ACHN (cell line): ENCODE measurements at places on chromosomes 12 and 14.

GRCh38 chr14:39592116-39592789 is 160.0 kb upstream of the FBXO33 start:
- no peak for DNase-seq

GRCh38 chr12:22551624-22552023 is 7.3 kb upstream of the C2CD5 start:
- DNase-seq: no peak

- no peak for DNase-seq
Observed at GRCh38 chr12:19719672-19720071, 280.4 kb downstream of the AEBP2 start.

GRCh38 chr14:39228509-39229221 is 5.0 kb upstream of the MIA2 start:
- no peak for DNase-seq

GRCh38 chr14:96627811-96628775 is 125.9 kb downstream of the PAPOLA start:
- DNase-seq: no peak

DNA sequence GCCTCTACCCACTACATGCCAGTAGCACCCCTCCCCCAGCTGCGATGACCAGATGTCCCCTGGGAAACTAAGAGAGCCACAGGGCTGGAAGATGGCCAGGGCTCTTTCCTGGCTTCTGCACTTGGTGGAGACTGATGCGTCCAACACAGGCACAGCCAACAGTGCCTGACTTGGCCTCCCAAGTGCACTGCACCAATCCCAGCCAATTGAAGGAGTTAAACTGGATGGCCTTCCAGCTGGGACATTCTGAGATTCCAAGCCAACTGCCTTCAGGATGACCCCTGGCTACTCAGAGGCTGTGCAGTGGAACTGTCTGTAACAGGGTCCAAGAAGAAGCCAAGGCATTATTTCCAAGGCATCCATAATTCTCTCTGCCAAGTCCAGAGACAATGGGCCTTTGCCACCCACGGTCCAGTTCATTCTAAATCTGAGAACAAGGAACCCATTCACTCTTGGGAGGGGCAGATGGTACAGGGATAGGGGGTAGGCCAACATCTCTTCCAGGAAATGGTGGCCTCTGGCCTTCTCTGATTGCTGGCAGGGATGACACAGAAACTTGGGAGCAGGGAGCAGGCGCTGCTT is 35.2 kb downstream of the PRIMA1 start:
- no peak for DNase-seq

- DNase-seq: no peak
Observed at GRCh38 chr14:97719931-97720330, 922.7 kb downstream of the VRK1 start.

DNA sequence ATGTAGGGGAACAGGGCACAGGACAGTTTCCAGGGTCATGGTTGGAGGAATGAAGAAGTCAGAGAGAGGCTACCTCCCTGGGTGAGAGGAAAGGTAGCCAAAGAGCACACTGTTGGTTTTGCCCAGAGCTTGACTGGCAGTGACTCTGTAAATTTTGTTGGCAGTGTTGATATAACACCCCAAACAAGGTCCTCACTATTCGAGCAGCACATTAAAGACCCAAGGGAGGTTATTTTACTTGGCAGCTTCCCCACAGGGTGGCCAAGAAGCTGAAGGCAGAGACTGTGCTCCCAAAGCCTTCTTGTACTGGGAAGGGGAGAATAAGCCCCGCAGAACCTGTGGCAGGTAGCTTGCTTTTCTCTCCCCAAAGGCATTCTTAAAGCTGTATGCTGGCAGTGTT is 40.6 kb downstream of the WSCD2 start:
- DNase-seq: no peak

- DNase-seq: no peak
Observed at GRCh38 chr12:121364683-121365121, 12.5 kb upstream of the ANAPC5 start.

DNA sequence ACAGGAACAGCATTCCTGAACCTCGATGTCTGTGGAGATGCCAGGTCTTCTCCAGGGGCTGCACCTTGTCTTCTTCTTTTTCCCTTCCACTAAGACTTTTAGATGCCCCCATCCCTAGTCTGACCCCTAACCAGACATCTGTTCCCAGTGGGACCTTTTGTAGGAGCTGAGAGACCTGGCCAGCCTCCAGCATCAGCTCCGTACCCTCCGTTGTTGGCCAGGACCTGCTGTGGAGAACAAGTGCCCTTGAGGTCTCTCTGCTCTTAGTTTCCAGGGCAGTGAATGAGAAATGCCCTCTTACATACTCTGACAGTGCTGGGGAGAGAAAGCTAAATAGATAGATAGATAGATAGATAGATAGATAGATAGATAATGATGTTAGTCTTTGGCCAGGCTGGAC is 16.8 kb upstream of the SDR39U1 start:
- no peak for DNase-seq

DNA sequence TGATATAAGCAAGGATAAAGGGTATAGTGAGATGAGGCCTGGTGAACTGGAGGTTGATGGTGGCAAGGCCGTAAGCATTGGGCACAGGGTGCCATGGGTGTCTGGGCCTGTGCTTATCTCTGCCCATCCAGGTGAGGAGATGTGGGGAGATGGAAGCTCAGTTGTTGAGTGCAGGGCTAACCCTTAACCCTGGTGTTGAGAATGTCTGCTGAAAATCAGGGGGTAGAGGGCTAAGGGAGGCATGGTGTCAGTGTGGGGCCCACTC is 86.1 kb downstream of the SYNE2 start:
- no peak for DNase-seq

- DNase-seq: no peak
Observed at GRCh38 chr14:99840265-99840664, 47.1 kb downstream of the EML1 start.

GRCh38 chr12:64678248-64678647 is 68.0 kb downstream of the RASSF3 start:
- no peak for DNase-seq

DNA sequence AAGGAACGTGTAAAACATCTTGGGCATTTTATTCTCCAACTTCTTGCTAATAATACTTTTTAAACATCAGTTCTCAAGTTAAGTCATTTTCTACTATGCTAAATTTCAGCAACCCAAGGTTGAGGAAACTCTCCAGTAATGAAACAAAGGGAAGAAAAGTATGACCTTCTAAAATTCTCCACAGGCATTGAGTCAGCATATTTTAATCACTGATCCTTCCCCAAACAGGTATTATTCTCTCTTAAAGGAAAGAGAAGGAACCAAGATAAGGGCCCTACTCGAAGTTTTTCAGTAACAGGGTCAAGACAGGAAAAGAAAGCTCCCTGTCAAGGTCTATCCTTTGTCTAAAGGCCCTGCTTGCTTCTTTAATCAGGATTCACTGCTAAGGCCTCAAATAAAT is 3.0 kb downstream of the KICS2 start:
- DNase-seq: peak; percentile 18

- DNase-seq: no peak
Observed at GRCh38 chr12:70784042-70784668, 136.4 kb downstream of the PTPRR start.

- no peak for DNase-seq
Observed at GRCh38 chr14:84128050-84128449, 1401.9 kb upstream of the FLRT2 start.

DNA sequence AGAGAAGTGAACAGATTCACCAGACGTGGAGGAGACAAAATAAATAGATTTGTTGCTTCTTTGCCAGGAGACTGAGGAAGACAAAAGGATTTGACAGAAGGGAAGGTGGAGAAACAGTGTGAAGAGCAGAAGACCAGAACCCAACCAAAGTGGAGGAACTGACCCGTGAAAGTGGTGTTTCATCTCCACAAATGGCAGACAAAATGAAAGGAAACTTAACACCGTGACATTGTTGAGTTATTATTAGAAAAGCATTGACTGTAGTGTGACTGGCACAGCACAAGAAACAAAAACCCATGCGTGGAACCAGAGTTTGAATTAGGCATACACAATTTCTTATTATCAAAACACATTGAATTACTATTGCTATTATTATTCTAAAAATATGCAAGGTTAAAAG is 518.1 kb downstream of the TMEM121 start:
- DNase-seq: no peak

GRCh38 chr14:94045563-94046345 is 19.6 kb downstream of the OTUB2 start:
- DNase-seq: no peak

DNA sequence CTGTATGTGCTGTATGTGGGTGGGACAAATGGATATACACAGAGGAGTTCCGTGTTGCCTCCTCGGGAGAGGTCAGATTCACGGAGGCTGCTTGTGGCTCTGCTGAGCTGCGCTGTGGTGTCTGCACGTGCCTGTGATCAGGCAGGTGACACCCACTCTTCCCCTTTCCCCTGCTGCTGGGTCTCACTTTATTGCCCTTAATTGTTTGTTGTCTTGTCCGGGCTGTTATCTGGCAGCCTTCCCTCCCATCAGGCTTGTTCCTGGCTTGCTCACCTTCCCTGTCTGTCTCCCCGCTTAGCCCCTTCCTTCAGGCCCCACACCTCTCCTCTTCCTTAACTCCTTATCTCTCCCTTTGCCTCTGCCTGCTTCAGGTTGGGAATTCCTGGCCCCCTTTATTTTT is 13.5 kb downstream of the WNT5B start:
- DNase-seq: no peak

GRCh38 chr12:67452119-67452805 is 183.1 kb downstream of the CAND1 start:
- DNase-seq: no peak

GRCh38 chr12:15356951-15357364 is 34.6 kb downstream of the PTPRO start:
- DNase-seq: no peak

DNA sequence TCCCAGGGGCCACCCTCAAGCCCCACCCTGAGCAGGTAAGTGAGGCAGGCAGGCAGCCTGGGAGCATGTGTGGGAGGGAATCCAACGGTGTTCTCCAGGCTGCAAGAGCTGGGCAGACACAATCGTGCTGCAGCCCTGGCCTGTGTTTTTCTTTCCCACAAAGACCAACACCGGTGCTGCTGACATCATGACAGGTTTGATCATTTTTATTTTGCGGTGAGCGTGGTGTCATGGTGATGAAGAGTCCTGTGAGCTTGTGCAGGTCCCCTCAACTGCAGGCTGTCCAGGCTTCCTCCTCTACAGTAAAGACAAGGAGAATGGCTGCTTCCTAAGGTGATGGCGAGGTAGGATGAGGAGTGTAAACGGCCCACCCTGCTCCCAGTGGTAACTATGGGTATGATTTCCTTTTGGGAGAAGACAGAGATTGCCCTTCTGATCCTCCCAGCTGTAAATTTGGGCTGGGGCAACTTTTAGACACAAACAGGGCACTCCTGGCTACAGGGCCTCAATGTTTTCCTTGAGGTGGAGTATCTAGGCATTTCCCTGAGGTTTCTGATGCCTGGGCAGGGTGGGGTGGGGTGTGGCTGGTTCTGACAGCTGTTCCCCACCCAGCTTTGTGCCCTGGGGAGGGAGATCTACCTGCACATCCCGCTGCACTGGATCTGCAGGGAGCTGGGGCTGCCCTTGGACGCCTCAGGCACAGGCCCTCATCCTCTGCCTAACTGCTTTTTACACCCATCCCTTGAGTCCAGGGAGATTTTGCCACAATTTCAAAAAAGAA is 109.1 kb downstream of the VCPKMT start:
- no peak for DNase-seq

DNA sequence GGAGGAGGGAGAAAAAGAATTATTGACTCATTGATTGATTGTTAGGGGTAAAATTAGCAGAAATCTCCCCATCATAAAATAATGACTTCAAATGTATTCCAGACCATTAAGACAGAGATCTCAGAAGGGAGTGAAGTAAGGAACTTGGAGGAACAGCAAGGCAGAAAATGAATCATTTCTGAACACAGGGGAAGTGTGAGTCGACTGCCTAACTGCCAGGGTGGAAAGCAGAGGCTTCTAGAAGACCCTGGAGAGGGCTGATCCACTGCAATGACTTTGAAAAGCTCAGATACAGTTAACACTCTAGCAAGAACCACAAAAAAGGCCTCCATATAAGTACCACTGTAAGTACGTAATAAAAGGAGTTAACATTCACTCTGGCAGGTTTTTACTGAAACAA is 9.7 kb downstream of the GLTP start:
- DNase-seq: no peak

DNA sequence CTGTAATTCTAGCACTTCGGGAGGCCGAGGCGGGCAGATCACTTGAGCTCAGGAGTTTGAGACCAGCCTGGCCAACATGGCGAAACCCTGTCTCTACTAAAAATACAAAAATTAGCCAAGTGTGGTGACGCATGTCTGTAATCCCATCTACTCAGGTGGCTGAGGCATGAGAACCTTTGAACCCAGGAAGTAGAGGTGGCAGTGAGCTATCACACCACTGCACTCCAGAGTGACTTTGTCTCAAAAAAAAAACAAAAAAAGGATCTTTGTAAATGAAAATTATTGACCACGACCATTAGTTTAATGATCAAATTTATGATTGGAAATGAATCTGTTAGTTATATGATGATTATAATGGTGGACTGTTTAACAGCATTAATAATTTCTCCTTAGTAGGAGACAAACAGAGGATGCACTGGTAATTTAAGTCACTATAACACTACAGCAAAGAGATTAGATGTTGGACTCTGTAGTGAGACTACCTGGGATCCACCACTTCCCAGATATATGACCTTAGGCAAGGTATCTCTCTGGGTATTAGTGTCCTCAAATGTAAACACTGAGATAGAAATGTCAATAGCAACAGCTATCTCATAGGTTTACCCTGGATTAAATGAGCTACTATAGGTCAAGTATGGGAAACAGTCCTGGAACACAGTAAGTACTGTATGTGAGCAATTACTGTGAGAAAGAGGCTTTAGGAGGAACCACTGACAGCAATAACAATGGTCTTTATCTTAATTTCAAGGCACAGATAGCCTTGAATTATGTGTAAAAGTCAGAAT is 214.7 kb downstream of the NOVA1 start:
- DNase-seq: no peak

DNA sequence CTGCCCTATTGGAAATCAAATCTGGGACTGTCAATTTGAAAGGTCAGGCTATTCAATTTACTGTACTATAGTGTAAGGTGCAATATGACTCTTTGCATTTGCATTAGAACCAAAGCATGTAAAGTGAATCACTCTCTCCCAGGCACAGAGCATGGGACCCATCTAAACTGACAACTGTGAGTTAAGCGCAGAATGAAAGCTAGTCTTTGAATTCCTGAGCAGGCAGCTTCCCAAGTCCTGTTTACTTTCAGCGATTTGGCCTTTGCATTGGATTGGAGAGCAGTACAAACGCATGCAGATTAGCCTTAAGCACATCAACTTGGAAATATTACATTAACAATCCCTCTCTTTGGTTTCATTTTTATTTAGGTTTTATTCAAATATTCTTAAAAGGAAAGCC is 74.6 kb downstream of the RERG start:
- no peak for DNase-seq

DNA sequence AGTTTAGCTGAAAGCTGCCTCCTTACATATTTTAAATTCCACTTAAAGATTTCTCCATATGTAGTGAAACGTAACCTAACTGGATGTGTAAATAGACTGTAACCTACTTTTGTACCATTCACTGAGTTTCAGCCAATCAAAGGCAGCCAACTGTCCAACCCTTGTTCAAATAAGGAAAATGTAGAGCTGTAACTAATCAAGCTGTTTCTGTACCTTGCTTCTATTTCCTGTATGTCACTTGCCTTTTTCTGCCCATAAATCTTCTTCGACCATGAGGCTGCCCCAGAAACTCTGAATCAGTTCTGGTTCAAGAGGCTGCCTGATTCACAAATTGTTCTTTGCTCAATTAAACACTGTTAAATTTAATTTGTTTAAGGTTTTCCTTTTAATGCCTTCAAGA is 6.3 kb downstream of the SLC7A8 start:
- DNase-seq: no peak

- DNase-seq: no peak
Observed at GRCh38 chr14:77872983-77873382, 73.1 kb downstream of the ADCK1 start.
